ENCODE measurements at places on chromosomes 7 and 10. TPM values are rescaled to one million over a fixed set of nuclear protein-coding genes. Genes with fewer than 3 reads are reported as not detected.

GRCh38 chr7:48471196-48471595, 299.9 kb downstream of the ABCA13 start:
- DNase-seq = no peak

DNA sequence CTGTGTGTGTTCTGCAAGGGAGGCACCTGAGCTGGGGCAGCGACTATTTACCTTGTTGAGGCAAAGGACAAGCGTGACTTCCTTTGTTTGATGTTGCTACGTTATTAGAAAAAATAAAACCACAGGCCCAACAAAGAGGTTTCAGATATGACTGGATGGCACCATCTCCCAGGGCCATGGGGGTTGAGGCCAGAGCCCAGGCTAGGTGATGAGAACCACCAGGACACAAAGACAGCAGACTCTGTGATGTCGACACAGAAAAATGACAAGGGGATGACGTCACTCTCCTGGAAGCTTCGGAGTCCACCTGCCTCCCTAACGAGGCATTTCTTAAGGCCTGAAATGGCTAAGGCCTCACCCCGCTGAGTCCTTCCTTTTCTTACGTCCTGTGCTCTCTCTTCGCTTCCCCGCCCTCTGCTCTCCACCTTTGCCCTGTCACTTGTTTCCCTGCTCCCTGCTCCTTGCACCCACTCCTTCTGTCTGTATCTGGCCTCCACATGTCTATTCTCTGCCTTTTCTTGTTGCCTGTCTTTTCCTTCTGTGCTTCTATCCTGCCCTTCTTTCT, 83.0 kb upstream of the ADRB1 start:
- DNase-seq = peak; percentile 16

- DNase-seq = no peak
Measured at GRCh38 chr10:29119374-29119773, 169.5 kb upstream of the LYZL1 start.

- peak; percentile 44 for DNase-seq
Measured at GRCh38 chr7:82430500-82431465, 12.8 kb downstream of the CACNA2D1 start.

DNA sequence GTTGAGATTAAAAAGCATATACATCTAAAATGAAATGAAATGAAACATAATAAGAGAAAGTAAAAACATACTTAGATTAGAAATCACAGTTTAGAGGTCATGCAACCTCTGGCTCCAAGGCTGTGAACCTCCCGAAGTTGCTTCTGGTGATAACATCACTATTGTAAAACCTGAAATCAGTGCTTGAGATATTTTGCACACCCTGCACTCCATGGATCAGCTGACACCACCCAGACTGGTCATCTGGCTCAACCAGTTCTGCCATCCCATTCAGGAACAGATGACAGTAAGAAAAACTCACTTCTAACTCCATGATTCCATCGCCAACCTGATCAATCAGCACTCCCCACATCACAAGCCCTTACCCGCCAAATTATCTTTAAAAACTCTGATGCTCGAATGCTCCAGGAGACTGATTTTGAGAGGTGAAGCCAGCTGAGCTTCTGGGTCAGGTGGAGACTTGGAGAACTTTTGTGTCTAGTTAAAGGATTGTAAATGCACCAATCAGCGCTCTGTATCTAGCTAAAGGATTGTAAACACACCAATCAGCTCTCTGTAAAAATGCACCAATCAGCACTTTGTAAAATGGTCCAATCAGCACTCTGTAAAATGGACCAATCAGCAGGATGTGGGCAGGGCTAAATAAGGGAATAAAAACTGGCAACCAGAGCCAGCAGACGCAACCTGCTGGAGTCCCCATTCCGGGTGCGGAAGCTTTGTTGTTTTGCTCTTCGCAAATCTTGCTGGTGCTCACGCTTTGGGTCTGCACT, 162.6 kb upstream of the MAGI2 start:
- no peak for DNase-seq

Gene TAS2R5
- total RNA-seq = 0.72 TPM

- DNase-seq = no peak
Measured at GRCh38 chr7:141585592-141586510, 34.6 kb downstream of the AGK start.

Gene VPS41
- total RNA-seq = 30.8 TPM

Gene VIM
- 3,295 TPM for total RNA-seq

Gene NUTM2E
- total RNA-seq = 1.4 TPM

DNA sequence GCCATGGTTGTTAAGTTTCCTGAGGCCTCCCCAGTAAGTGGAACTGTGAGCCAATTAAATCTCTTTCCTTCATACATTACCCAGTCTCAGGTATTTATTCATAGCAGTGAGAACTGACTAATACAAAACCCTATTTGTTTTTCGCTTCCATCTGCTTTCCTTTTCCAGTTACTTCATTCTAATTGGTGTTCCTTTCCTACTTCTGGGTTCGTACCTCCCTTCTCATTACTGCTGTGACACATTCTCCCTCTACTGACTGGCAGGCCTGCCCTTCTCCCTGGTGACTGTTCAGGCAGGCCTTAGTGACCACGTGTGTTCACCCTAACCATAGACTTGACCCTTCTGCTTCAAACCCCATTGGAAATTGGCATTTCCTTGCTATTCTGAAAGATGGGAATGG, 37.7 kb downstream of the MTURN start:
- no peak for DNase-seq

Gene COL28A1
- total RNA-seq = not detected

- DNase-seq = peak; percentile 48
Measured at GRCh38 chr7:116493449-116493848, 6.1 kb upstream of the CAV2 start.

Gene TLX1
- total RNA-seq = 3.4 TPM

Gene ASB15
- 0.96 TPM for total RNA-seq

Gene HOGA1
- 5.1 TPM for total RNA-seq

GRCh38 chr7:150564006-150564405, 3.2 kb upstream of the GIMAP4 start:
- no peak for DNase-seq

DNA sequence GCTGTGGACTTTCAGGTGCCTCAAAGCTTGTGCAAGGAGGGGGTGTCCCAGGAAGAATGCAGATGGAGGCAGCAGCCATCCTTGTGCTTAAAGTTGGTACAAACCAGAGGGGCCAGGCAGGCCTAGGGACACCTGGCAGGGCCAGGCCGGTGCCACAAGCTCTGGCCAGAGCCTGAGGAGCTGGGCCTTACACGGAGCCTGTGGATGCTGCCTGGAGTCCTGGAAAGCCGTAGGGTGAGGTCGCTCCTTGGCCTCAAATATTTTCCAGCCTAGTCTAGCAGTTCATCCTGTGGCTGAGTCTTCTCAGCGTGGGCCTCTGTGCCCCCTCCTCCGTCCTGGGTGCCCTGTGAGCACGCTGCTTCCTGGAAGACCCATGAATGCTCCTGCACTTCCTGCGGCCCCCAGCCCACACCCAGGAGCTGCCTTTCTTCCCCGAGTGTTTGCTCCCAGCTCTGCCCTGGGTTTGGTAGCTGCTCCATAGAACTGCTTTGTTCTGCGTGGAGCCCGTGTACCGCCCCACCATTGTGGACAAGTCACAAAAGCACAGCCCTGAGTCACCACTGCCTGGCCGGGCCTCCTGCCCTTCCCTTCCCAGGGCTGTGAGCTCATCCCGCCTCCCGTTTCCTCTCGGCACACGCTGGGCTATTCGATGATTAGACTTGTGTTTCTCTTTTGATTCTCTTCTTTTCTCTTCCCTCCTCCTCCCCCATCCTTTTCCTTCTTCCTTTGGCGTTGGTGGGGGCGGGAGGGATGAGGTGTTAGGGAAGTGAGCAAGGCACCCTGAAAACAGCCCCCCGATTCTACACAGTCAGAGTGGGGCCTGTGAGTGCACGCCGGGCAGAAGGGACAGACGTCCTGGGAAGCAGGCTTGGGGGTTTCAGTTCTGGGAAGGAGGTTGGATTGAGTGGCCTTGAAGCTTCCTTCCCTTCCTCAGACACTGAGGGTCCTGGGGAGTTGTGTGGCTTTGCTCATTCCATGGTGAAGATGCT, 73.2 kb upstream of the SHH start:
- peak; percentile 52 for DNase-seq

GRCh38 chr10:84196083-84196482, 1.7 kb downstream of the CDHR1 start:
- DNase-seq = no peak

GRCh38 chr7:27976531-27976930, 204.1 kb downstream of the JAZF1 start:
- no peak for DNase-seq

Gene POR
- total RNA-seq = 71.5 TPM

DNA sequence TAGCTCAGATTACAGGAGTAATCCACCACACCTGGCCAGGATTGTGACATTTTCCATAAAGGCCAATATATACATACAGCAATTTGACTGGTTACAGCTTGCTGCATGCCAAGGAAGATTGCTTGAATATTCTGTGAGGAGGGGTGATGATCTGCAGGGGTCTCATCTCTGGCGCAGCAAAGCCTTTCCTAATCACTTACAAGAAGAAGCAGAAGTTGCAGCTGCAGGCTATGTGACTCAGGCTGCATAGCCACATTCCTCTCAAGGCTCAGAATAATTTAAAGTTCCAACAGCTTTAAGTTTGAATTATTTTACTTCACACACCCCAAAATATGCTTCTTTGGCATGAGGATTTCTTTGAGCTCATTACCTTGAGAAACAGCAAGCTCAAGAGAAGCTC, 11.4 kb upstream of the RASGEF1A start:
- DNase-seq = no peak

GRCh38 chr10:59036311-59037017, 140.0 kb upstream of the PHYHIPL start:
- no peak for DNase-seq

- no peak for DNase-seq
Measured at GRCh38 chr7:64558323-64558705, 4.6 kb downstream of the ZNF680 start.

DNA sequence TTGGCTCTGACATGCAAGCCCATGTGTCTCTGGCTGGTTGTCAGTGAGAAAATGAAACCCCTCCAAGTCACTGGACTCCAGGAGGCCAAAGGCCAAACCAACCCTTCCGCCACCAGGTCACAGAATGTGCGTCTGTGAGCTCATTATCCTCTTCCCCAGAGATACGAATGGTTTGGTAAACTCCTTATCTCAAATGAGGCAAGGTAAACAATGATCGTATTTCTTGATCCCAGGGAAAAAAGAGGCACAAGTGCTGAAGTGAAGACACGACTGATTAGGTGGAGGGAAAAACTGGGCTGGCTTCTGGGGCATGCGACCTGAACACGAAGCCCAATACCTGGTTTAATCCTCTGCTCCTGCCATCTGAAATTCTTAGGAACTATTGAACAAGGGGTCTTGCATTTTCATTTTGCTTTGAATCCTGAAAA, 70.6 kb upstream of the ARID5B start:
- no peak for DNase-seq

DNA sequence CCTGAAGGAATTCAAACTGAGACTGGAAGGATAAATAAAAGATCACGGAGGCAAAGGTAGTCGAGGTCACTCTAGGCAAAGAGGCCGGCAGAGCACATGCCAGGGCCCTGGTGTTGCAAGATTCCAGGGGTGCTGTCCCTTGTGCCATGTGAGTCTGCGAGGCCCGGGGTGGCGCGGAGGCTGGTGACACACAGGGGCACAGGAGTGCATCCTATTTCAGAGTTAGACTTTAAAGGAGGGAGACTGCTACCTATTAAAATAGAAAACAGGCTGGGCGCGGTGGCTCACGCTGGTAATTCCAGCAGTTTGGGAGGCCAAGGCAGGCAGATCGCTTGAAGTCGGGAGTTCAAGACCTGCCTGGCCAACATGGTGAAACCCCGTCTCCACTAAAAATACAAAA, 12.6 kb downstream of the BEND7 start:
- DNase-seq = no peak

GRCh38 chr7:130141161-130141883, 63.9 kb downstream of the TMEM209 start:
- DNase-seq = peak; percentile 95

Gene ENTPD1
- total RNA-seq = 141 TPM

Gene HOXA10
- 14.2 TPM for total RNA-seq

Gene ACTR3C
- 2.4 TPM for total RNA-seq

Gene CHRM2
- total RNA-seq = 7.5 TPM

DNA sequence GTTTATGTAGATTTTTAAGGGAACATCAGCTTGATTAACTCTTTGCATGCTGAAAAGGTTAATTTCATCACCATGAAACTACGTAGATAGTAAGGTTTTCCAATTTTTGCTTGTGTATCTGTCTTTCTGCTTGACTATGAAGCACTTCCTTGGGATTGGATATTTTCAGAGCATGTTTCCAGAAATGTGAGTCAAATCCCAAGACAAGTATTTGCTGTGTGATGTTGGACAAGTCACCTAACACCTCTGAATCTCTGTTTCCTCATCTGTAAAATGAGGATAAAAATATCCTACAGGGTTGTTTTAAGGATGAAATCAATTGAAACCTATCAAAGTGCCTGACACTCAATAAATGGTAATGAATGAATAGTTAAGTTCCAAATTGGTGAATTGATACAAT, 42.4 kb downstream of the ANK3 start:
- DNase-seq = no peak

DNA sequence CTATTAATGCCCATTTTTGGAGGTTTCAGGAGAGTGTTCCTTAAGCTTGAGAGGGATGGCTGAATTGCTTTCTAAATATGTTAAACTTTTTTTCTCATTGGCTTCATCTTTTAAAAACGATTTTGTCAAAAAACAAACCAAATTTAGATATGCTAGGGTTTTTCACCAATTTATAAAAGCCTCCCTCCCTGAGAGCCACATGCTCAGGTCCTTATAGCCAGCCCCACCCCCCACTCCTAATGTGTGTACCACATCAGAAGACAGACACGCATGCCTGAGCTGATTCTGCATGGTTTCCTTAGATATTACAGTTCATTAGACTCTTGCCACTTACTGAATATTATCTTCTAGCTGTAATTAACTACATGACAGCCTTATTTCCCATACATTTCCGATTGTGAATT, 2.0 kb downstream of the CUL1 start:
- peak; percentile 59 for DNase-seq

Gene ARID5B
- 81.9 TPM for total RNA-seq

Gene OR13A1
- 0.72 TPM for total RNA-seq

- no peak for DNase-seq
Measured at GRCh38 chr7:103894656-103895596, 94.5 kb downstream of the RELN start.

DNA sequence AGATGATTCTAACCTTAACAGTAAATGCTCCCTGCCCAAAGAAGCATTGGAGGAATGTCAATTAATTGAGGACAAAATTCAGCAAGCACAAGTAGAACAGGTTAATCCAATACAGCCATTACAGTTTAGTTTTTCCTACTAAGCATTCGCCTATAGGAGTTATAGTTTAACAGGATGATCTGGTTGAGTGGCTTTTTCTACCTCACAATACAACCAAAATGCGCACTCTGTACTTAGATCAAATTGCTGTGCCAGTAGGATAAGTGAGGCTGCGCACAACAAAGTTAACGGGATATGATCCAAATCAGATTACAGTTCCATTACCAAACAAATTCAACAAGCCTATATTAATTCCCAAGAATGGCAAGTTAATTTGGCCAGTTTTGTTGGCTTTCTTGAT, 117.1 kb upstream of the TRIM24 start:
- no peak for DNase-seq

DNA sequence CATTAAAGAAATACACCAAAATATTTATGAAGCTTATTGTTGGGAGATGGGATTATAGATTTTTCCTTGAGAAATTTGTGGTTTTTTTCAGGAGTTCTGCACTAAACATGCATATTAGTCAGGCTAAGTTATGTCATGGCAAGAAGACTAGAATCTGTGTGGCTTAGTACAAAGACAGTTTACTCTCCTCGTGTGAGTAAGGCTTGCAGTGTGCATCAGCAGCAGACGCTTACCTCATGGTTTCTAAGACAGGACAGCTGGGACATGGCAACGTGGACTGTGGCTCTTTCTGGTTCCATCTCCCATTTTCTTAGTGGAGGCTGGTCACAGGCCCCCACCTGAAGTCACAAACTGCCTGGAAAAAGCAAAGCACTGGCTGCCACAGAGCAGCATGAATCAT, 429.6 kb upstream of the VSTM2A start:
- DNase-seq = peak; percentile 23
